Stimulated activated CD4-positive, alpha-beta T cell treated with anti-CD3 and anti-CD28 coated beads, Interleukin-15, amount 100 ng/mL, for 24 hours (primary cell): ENCODE measurements at places on chromosomes 2 and 18.

DNA sequence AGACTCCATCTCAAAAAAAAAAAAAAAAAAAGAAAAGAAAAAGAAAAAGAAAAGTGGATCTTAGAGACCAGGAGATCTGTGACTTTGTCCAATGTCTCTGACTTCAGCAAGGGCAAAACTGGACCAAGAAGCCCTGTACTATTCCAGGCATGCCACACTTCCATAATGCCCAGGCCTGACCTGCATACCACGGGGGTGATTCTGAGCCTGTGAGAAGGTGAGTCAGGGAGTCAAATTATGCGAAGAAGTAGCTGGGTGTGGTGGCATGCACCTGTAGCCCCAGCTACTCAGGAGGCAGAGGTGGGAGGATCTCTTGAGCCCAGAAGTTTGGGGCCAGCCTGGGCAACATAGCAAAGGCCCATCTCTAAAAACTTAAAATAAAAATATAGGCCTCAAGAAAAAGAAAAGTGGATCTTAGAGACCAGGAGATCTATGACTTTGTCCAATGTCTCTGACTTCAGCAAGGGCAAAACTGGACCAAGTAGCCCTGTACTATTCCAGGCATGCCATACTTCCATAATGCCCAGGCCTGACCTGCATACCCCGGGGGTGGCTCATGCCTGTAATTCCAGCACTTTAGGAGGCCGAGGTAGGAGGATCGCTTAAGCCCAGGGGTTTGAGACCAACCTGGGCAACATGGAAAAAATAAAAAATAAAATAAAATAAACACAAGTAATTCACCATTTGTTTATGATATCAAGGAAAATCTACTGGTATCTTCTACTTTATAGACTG lies 12.2 kb upstream of the PUM2 start:
- no peak for DNase-seq

DNA sequence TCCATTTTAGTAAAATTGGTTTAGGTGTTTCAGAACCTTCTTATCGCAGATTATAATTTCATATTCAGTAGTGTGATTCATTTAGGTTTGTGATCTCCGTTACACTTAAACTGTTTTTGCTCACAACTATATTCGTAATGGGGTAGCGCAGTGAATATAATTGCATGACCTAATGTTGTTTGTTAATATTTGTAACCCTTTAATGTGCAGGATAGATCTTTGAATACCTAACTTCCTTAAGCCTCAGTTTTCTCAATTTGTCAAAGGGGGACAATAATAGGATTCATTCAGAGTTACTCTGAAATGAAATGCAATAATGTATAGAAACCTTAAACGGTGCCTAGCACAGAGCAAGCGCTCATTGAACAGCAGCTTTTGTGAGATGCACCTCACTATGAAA lies 558 bp upstream of the ZDBF2 start:
- no peak for DNase-seq

GRCh38 chr2:236616624-236617023 lies 47.0 kb downstream of the ACKR3 start:
- no peak for DNase-seq

DNA sequence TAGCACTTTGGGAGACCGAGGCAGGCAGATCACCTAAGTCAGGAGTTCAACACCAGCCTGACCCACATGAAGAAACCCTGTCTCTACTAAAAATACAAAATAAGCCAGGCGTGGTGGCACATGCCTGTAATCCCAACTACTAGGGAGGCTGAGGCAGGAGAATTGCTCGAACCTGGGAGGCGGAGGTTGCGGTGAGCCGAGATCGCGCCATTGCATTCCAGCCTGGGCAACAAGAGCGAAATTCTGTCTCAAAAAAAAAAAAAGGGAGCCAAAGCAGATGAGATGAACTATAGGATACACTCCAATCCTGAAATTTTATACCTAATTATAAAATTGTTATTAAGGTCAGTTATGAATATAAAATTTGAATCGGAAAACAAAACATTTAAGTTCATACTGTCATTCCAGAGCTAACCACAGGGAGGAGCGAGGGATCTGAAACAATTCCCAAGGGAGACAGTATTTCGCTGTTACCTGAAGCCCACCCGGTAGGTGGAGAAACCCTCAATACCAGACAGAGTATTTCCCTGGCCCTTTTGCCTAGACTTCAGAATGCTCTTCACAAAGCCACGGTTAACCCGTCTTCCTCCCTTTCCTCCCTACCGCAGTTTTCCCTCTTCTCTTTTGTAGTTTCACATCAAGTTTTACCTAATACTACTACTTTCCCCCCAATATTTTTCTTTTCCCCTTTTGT lies 1.4 kb downstream of the PPM1G start:
- DNase-seq = no peak

GRCh38 chr2:203808046-203808750 lies 59.4 kb upstream of the CTLA4 start:
- no peak for DNase-seq

GRCh38 chr2:42044939-42045338 lies 2.9 kb upstream of the PKDCC start:
- DNase-seq = no peak

DNA sequence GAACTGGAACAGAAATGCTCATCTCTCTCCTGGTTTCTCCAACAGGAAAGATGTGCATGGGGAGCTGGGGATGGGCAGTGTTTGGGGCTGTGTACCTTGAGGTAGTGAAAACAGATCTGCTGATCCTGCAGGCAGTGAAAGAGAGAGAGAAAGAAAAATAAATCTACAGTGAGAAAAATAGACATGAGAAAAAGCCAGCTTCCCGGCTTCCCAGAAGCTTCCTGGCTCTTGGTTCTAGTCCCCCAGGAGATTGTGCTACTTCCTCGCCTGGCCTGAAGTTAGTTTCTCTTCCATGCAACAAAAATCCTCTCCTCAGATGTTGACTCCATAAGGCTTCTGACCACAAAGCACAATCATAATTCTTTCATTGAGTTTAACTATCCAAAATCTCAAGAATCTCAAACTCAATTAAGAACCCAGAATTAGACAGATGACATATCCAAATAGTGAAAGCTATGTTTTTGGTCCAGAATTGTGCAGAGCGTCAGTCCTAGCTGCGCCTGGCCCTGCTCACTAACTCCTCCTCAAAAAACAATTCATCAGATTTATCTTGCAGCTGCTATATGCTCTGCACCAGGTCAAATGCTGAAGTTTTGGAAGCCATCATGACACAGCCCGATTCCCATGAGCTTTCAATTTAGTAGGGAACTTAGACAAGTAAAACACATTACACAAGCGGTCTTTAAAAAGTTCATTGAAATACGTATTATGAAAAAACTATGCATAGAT lies 20.1 kb upstream of the NAB1 start:
- DNase-seq = no peak

- DNase-seq = no peak
Observed at GRCh38 chr2:173661586-173661985, 303.6 kb downstream of the SP3 start.

DNA sequence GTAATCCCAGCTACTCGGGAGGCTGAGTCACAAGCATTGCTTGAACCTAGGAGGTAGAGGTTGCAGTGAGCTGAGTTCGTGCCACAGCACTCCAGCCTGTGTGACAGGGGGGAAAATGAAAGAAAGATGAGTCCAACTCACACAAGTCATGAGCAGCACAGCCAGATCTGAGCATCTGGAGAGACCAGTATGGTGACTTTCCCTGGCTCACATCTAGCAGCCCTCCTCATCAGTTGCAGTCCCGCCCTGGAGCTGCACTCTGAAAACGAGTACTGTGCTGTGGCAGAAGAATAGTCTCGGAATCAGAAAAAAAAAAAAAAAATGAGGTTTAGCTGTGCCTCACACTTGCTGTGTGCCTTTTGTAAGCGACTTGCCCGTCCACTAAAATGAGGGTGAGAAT lies 74.4 kb upstream of the TRIB2 start:
- DNase-seq = no peak

DNA sequence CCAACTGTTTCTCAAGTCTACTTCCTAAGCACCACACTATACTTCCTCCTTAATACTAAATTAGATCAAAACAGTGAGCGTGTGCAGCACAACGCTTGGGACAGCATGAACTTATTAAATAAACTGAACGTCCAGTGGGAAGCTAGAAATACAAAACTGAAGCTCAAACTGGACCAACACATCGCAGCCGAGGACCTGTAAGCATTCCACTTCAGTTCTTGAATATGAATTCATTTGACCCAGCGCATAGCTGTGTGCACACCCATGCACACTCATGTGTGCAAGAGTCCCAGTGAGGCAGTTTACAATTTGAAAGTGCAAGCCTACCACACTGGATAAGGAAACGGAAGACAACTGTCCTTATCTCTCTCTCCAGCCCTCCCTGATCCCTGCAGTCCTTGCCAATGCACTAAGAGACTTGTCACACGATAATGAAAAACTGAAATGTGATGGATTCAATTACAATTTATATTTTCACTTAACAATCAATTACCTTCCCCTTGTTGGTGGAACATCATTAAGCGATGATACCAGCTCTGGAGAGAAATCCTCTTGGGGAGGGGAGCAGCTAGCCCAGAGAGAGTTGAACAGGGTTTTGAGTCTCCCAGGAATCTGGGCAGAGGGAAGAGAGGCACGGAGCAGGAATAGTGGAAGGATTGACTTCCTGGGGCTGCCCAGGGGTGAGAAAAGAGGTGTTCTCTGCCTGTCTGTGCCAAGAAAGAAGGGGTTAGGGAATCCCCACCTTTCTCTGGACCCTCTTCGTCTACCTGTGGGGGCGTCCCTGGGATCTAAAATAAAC lies 186.5 kb upstream of the KLHL29 start:
- DNase-seq = no peak

DNA sequence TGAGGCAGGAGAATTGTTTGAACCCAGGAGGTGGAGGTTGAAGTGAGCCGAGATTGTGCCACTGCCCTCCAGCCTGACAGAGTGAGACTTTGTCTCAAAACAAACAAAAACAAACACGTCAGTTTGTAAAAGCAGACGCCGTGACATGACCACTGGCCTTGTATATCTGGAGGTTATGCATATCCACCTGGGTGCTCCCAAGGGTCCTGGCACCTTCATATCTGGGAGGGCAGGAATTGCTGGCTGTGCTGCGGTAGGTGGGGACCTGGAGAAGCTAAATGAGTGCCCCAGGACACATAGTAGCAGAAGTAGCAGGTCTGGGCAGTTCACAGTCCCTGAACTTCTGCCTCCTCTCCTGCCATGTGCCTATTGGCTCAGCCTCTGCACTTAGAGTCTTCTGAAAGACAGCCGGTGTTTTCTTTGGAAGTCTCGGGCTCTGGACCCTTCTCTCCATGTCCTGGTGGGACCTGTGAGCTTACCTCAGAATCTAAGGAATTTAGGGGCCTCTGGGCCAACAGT lies 30.9 kb upstream of the IL1R2 start:
- DNase-seq = no peak

DNA sequence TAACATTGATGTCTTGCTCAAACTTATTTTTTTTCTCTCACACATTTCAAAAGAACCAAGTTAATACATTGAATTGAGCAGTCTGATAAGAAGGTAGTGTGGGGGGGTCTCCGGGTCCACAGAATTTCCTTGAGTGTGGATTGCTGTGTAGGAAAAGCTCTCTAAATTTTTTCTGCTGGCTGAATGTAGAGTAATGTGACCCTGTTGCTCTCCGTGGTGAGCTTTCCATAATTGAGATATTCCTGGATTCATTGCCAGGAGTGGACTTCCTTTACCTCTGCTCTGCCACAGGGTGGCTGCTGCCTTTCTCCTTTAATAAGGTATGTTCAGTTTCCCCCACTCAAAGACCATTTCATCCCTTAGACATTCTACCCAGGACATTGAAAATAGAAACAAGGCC lies 50.9 kb downstream of the PKP4 start:
- no peak for DNase-seq

GRCh38 chr18:74459889-74460288 lies 2.8 kb upstream of the DIPK1C start:
- no peak for DNase-seq

DNA sequence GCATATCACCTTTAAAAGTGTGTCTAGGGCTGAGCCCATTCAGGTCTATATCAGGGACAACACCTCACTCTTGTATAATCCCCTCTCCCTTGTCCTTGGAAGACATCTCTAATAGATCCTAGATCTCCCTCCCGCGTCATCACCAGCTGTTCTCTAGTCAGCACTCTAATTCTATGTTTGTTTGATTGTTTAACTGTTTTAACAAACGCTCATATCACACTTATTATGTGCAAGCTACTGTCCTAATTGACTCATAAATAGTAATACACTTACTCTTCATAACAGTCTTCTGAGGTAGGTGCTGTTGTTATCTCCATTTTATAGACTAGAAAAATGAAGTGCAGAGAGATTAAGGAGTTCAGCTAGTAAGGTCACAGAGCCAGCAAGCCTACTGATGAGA lies 1.6 kb upstream of the ERMN start:
- DNase-seq = no peak

- DNase-seq = no peak
Observed at GRCh38 chr2:100645695-100646429, 83.1 kb downstream of the PDCL3 start.

DNA sequence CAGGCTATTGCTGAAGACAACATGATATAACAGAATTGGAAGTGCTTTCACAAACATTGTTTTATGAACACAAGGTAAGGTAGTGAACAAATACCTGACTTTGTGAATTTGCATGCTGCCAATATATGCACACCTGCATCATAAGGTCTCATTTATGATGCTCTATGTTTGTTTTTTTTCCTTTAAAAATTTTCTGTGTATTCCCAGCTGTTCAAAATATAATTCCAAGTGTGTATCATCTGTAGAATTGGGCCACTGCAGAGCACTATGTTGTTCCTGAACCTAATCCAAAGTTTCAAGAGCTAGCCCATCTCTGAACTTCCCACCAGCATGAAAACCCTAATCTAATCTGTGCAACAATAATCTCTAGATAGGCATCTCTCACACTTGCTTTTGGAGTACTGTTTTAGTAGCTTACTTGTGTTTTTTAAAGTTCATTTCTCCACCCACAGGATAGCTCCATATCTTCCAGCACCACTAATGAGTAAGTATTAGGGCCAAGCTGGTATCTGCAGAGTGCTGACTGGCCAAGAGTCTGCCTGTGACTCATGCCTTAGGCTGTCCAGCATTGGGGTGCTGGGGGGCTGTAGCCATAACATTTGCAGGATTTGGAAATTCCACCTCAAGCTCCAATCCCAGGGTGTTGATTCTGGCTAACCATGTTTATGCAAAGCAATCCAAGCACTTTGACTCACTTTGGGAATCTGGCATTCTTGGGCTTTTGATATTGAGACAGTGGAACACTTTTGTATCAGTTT lies 208.2 kb upstream of the REV1 start:
- no peak for DNase-seq

DNA sequence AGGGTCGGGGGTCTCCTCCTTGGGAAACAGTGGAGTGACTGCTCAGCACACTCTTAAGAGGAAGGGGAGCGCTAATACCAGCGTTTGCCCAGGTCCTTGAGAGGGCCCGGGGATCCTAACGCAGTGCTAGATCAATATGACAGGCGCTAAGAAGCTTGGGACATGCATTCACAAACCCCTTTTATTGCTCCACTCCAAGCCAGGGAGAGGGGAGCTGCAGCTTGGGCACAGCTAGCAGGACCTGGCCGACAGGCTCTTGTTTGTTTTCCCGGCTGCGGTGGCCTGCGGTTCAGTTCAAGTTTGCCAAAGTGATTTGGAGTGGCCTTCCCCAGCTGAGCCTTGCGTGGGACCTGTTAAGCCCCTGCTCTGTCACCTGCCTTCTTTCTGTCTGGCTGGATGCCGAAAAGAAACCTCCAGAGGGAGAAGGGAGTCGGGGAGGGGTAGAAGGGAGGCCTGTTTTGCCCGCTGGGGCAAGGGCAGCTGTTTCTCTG lies 152.1 kb downstream of the GLI2 start:
- no peak for DNase-seq
